ENCODE measurements at places on chromosomes 4 and X.

DNA sequence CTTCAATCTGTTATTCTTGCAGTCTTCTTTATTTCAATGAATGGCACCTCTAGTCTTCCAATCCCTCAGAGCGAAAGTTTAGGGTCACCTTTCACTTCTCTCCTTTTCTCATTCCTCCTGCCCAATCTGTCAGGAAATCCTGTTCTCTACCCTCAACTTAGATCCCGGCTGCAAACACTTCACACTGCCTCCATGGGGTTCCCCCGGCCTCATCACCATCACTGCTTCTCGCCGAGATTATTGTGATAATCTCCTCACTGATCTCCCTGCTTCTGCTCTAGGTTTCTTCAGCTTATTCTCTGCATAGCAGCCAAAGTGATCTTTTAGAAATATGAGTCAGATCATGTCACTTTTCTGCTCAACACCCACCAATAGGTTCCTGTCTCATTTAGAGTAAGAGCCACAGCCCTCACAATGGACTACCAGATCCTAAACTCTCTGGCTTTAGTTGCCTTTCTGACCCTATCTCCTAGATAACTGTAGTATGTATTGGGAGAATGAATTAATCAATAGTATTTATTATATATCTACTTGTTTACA lies 43.6 kb upstream of the TBC1D9 start:
- no peak for DNase-seq

- no peak for DNase-seq
Measured at GRCh38 chr4:70749313-70749712, 27.5 kb downstream of the RUFY3 start.

DNA sequence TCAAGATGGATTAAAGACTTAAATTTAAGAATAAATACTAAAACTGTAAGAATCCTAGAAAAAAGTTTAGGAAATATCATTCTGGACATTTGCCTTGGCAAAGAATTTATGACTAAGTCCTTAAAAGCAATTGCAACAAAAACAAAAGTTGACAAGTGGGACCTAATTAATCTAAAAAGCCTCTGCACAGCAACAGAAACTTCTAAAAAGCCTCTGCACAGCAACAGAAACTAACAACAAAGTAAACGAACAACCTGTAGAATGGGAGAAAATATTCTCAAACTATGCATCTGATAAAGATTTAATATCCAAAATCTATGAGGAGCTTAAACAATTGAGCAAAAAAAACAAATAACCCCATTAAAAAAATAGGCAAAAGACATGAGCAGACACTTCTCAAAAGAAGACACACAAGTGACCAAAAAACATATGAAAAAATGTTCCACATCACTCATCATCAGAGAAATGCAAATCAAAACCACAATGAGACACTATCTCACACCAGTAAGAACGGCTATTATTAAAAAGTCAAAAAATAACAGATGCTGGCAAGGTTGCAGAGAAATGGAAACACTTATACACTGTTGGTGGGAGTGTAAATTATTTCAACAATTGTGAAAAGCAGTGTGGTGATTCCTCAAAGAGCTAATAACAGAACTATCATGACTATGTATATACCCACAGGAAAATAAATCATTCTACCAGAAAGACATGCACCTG lies 5.5 kb upstream of the OPRPN start:
- DNase-seq: no peak

GRCh38 chr4:72319601-72320021 lies 249.4 kb downstream of the ADAMTS3 start:
- no peak for DNase-seq

- DNase-seq: no peak
Measured at GRCh38 chrX:149497626-149498025, 7.5 kb downstream of the IDS start.

GRCh38 chr4:146062340-146062739 lies 113.2 kb upstream of the LSM6 start:
- DNase-seq: no peak

DNA sequence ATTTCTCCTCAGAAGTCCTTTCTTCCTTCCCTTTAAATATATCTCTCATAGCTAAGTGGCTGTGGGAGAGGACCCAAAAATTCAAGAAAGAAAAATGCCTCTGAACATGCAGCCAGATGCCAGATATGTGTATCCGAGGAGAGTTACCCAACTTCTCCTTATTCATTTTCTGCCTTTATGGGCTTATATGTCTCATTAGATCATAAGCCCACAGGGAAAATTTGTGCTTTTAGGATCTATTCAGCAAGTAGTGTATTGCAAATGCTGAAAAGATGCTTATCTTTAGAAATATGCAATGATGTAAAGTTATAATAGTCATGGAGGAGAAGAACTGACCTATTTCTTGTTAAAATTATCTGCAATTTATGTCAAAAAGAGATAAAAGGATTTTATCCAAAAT lies 371.8 kb upstream of the NOCT start:
- DNase-seq: no peak

DNA sequence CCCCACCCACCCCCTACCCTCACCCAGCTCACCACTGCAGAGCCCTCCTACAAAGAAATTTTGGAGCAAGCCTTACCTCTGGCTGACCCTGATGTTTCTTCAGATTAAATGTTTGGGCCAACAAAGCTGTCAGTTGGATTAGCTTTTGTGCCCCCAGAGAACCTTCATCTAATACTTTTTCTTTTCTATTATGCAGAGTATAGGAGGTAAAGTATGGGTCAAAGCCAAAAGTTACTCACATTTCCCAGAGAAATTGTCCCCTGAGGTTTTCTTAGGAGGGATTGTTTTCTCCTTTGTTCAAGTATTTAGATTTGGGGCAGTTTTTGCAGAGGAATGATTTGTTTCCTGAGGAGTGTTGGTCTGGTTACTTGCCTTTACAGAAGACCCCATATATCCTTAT lies 69.5 kb downstream of the AASDH start:
- no peak for DNase-seq

DNA sequence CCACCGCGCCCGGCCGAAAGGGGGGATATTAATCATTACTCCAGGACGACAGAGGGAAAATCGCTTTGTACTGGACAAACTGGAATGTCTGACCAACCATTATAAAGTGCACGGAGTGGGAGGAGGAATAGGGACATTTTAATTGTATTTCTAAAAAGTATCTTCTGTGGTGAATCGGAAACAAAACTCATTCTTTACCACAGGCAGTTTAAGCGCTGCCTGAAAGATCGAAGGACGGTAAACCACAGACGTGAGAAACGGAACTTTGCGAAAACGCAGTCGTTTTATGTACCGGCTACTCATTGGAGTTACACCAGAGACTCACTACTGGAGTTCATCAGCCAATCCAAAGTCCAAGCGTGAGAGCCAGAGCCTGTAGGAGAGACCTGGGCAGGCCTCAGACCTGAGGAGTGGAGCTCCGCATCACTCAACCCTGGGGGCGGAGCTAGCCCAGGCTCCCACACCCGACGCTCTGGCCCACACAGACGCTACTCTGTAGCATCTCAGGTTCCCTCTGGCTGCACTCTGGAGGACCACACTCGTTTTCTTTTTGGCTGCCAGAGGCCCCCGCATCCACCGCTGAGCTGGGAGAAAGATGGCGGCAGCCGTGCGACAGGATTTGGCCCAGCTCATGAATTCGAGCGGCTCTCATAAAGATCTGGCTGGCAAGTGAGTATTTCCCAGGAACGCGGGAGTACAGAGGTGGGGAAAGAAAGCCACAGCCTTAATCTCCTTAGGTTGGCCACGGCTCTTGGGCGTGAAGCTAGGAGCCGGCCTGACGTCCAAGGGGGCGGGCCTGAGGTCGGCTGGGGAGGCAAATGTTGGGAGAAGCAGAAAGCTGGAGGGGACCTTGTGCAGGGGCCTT lies at the start of gene COPS4:
Gene COPS4, plus strand, starts transcription at position 554 of the 865 bp plus-strand sequence. Its CDS starts 42 bp downstream, at position 596.
- peak; percentile 97 for DNase-seq

DNA sequence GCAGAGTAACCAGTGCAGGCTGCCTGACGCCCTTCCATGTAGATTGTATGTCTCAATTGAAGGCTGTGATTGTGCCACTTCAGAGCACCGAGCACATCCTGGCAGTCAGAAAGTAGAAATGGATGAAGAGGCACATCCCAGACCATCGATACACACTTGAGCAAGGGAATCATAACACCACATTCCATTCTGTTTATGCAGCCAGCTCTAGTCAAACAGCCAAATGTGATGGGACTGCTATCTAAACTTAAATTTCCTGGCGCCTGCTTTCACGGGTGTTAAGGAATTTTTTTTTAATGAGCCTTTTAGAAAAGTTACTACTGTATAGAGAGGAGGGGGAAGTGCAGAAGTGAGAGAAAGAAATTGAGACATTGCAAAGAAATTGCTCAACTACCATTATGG lies 84.4 kb downstream of the PPARGC1A start:
- DNase-seq: no peak

- no peak for DNase-seq
Measured at GRCh38 chrX:40877887-40878286, 142.5 kb upstream of the MED14 start.

GRCh38 chrX:96957718-96958117 lies 74.0 kb downstream of the RPA4 start:
- no peak for DNase-seq

- no peak for DNase-seq
Measured at GRCh38 chr4:173990126-173990868, 293.2 kb downstream of the FBXO8 start.

DNA sequence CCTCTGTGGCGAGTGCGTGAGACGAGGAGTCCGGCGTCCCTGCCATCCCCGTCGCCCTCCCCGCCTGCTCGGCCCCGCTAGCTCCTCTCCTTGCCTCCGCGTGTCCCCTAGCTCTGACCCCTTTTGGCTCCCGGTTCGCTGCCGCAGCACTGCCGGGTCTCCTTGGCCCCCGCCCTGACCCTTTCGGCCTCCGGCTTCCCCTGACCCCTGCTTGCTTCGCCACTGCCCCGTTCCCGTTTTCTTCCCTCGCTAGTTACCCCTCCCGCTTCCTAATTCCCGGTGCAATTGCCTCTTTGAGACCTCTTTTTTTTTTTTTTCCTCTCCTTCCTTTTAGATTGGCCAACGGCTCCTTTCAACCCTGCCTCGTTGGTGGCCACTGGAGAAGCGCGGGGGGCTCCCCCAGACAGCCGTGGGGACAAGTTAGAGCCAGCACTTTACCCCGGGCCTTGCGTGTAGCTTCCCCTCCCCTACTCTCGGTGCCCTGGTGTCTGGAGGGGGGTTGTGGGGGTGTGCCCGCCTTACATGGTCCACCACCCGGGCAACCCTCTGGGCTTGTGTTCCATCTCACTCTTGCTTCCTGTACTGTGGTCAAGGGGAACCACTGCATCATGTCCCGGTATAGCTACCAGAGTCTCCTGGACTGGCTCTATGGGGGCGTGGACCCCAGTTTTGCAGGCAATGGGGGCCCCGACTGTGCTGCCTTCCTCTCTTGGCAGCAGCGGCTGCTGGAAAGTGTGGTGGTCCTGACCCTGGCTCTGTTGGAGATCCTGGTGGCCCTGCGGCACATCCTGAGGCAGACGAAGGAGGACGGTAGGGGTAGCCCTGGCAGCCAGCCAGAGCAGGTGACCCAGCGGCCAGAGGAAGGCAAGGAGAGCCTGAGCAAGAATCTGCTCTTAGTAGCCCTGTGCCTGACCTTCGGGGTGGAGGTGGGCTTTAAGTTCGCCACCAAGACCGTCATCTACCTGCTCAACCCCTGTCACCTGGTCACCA lies 548 bp downstream of the TMEM164 start:
- DNase-seq: no peak

GRCh38 chr4:113950207-113950606 lies 29.2 kb downstream of the ARSJ start:
- DNase-seq: no peak

GRCh38 chrX:46456125-46456922 lies 88.9 kb downstream of the ZNF674 start:
- DNase-seq: no peak

- DNase-seq: no peak
Measured at GRCh38 chrX:39112143-39112542, 310.9 kb downstream of the MID1IP1 start.

DNA sequence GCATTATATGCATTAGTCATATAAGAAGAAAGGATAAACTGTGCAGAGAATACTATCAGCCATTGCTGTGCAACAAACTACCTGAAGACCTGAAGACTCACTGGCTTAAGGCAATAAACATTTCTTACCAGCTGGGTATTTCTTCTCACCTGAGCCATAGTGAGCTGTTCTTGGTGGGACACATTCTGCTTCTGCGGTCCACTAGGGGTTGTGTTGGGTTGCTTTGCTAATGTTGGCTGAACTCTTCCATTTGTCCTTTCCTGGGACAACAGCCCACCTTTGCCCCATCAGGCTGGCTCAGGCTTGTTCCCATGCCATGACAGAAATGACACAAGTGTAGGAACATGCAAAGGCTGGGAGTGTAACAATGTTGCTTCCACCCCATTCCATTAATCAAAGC lies 388.6 kb downstream of the PCDH7 start:
- DNase-seq: no peak

DNA sequence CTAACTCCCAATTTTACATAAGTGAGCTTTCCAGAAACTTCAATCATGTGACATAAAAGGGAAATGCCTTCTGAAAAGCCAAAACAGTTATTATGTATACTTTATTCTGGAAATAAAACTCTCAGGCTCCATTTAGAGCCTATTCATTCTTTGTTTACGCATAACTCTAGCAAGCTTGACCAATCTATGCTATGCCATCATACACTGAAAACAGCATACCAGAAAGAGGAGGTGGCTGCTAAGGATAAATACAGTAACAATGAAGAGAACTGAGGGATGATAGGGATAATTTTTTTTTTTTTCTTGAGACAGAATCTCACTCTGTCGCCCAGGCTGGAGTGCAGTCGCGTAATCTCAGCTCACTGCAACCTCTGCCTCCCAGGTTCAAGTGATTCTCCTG lies 24.4 kb downstream of the CDKL2 start:
- no peak for DNase-seq

DNA sequence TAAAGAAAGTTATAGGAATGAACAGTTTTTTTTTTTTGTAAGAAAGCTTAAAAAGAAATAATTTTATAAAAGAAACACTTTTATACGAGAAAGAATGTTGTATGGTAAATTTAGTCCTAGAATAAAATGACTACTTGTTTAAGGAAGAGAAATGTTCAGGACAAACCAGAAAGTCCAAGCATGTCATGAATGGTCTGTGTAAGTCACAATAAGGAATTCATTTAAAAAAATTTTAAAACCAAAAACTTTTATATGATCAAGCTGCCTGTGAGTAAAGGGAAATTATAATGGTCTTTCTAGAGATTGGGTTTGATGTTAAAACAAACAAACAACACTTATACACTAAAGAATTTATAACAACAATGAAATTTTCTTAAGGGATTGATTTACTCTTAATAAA lies 858.9 kb upstream of the PCDH7 start:
- DNase-seq: no peak

DNA sequence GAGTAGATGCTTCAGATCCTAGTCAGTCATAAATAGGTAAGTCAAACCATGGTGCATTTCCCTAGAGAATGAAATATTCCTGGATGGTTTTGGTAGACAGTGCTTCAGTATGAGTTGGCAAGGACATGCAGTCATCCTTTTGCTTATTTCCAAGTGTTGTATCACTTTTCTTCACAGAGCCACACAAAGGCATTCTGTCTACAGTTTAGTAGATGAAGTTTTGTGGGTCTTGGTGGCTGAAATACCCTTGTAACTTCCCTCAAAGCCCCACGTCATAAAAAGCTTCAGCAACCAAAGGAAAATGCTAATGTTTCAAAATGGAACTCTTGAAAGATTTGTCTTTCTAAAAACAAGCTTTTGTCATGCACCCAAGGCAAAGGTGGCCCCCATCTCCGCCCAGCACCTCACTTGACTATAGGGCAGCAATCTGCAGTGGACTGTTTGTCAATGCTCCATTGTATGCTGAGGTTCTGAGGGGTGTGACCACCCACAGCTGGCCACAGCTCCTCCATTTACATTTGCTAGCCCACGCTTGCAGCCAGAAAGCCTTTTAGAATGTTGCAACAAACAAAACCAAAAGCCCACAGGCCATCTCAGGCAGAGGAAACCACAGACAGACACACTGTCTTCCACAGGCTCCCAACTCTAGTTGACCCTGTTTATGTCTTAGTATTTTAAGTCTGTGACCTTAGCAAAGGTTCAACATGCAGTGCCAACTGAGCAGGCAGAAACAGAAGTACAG lies 87.1 kb upstream of the FAM9C start:
- DNase-seq: no peak

Data from heart left ventricle (tissue), 16 donors.